ENCODE measurements at places on chromosomes 4 and X. TPM values are rescaled to one million over a fixed set of nuclear protein-coding genes. Genes with fewer than 3 reads are reported as not detected.

The RASGEF1B gene
- polyA plus RNA-seq: 17.3 TPM

The MAGED4B gene
- 4.9 TPM for polyA plus RNA-seq

The ATP8A1 gene
- 28.7 TPM for polyA plus RNA-seq

The ITM2A gene
- polyA plus RNA-seq: 6.3 TPM

The EPGN gene
- not detected for polyA plus RNA-seq

The TRIM2 gene
- 195 TPM for polyA plus RNA-seq

The GSPT2 gene
- polyA plus RNA-seq: 17.6 TPM
